ENCODE measurements at places on chromosomes 13 and 19.

- peak; percentile 12 for DNase-seq
These were observed 21.4 kb upstream of the ZNF181 start for GRCh38 chr19:34712395-34713261.

DNA sequence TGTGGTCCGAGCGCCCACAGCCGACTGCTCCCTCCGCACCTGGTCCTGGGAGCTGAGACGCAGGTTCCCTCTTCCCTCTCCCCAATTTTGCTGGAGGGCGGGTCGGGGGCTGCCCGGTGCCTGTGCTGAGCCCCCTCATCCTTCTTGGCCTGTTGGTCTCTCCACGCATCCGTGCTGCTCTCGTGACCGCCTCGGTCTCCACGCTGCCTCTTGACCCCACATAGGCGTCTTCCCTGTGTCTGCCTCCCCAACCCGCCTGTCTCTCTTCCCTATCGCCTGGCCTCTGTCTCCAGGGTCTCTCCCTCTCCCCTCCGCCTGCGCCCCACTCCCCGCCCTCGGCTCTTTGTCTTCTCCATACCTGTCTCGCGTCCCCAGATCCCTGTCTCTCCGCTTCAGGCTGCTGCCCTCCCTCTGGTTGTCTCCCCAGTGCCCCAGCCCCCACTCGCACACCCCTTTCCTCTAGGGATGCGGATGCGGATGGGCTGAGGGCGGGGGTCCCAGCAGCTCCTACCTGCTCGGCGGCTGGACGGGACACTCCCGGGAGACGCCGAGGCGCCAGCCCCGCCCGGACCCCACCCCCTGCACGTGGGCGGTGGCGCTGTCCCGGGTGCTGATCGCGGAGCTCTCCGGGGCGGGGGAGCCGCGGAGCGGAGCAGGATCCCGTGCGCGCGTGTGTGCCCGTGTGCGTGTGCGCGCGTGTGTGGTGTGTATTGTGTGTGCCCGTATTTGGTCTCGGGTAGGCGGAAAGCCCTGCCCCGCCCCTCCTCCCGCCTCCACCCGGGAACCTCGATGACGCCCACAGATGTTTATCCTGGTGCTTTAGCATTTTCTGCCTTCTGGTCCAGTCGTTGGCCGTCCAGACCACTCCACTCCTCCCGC lies at the start of gene SYT5:
Gene SYT5 (minus strand): TSS at position 684 of the 879 bp plus-strand sequence. CDS start 1,248 bp downstream, outside the sequence.
- no peak for DNase-seq

DNA sequence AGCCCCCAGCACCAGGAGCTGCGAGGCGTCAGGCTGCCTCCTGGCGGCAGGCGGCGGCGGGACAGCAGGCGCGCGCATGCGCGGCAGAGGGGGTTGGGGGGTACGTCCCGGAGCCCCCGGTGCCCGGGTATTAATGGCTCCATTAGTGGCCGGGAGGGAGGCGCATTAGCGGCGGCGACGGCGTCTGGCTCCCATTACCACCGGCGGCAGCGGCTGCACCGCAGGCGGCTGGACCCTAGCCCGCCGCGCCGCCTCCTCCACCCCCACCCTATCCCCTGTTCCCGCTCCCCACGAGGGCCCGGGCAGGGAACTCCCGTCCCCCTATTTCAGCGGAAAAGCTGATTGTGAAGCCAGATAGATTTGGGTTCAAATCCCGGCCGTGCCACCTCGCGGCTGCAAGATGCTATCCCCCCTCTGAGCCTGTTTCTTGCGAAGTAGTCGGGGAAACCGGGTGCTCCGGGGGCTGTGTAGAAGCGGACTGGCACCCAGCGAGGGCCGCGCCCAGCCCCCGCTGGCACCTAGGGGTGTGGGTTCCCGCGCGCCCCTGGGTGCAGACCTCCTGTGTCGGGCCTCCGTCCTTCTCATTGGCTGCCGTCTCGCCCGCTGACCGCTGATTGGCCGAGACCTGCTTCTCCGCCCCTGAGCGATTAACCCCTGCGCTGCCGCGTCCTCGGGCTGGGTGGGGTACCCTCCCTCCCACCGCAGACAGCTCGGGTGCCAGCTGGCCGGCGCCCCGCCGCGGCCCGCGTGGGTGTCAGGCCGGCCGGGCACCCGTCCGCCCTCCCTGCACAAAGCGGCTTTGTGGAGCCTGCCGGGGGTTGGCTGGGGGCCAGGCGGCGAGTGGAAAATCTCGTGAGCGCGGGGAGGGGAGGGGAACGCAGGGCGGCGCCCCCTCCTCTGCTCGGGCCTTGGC lies 11.1 kb downstream of the CIC start:
- peak; percentile 84 for DNase-seq

DNA sequence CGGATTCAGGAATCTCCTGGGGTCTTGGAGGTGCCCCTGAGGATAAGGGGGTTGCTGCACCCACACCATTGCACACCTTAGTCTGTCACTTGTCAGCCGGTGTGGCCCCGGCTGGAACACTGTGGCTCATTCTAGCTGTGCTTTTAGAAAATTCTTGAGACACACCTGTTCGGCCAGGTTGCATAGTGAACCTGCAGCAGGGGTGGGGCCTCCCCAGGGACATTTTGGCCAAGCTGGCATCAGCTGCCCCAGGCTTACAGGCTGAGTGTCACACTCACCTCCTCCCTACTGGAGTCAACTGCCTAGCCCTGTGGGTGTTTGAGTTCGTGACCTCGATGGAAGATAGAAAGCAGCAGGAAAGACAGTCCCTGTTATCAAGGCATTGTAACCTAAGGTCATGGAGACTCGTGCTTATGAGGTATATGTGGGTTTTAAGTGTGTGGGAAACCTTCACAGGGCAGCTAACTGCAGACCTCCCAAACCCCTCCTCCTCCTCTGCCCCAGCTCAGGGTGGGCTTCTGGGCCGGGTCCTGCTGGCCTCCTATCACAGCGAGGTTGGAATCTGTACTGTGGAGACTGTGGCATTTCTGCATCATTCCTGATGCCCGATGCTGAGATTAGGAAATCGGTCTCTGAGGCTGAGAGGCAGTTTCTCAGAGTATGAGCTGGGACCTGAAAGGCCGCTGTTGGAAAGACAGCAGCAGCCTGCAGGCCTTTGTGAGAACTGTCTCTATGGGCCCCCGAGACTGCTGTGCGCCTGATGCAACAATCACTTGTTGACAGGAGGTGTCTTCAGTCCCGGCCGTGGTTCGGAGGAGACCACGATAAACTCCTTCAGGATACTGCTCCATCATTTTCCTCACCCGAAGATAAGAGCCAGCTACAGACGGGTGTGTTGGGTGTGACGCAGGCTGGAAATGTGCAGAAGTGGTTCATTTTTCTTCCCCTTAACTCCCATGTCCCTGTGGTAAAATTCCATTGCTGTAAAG lies 72.2 kb downstream of the ATP11A start:
- DNase-seq = no peak

- no peak for DNase-seq
These were observed 24.4 kb upstream of the OR7C2 start for GRCh38 chr19:14916848-14917247.

DNA sequence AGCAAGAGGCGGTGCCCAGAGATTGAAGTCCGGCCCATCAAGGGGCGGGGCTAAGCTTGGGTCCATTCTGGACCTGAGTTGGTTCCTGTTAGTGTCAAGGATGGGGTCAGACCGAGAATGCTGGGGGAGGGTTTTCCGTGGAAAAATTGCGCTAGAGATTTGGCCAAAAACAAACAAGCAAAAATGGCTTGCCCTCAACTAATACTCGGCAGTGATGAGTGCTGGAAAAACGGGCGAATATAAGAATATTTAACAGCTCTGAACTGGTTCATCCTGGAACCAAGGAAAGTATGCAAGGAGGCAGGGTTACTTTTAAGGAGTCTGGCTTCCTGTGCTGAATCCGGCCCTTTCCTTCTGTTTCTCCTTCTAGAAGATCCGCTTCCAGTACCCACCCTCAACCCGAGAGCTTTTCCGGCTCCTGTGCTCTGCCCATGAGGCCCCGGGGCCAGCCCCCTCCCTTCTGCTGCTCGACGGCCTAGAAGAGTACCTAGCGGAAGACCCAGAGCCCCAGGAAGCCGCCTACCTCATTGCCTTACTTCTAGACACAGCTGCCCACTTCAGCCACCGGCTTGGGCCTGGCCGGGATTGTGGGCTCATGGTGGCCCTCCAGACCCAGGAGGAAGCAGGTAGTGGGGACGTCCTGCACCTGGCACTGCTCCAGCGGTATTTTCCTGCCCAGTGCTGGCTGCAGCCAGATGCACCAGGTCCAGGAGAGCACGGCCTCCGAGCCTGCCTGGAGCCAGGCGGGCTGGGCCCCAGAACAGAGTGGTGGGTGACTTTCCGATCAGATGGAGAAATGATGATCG lies 880 bp downstream of the SWSAP1 start:
- peak; percentile 58 for DNase-seq

- no peak for DNase-seq
These were observed 5.5 kb downstream of the HRC start for GRCh38 chr19:49149652-49150105.

- no peak for DNase-seq
These were observed 3.2 kb downstream of the PIAS4 start for GRCh38 chr19:4010808-4011110.

DNA sequence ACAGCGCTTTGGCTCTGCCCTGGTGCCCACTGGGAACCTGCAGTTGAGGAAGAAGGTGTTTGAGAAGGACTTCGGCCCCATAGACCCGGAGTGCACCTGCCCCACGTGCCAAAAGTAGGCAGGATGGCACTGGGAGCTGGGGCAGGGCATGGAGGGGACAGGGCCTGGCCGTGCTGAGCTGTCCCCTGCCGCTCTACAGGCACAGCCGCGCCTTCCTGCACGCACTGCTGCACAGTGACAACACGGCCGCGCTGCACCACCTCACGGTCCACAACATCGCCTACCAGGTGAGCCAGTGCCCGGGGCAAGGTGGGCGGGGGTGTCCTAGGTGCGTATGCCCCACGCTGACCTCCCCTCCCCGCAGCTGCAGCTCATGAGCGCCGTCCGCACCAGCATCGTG lies 5.1 kb upstream of the DNM2 start:
- DNase-seq = no peak

- no peak for DNase-seq
These were observed at the start of gene CYP4F3 for GRCh38 chr19:15640294-15640903. TSS of gene CYP4F3 (plus strand) at chr19:15640897. CDS start at chr19:15641416, 519 bp downstream.

- peak; percentile 81 for DNase-seq
These were observed 6.5 kb downstream of the MED29 start for GRCh38 chr19:39397360-39398296.

All from T-helper 22 cell (primary cell).